NCI-H774 (cell line): ENCODE measurements at places on chromosomes 16 and 17.

GRCh38 chr16:2840914-2841313 lies 10.8 kb downstream of the ZG16B start:
- no peak for DNase-seq

DNA sequence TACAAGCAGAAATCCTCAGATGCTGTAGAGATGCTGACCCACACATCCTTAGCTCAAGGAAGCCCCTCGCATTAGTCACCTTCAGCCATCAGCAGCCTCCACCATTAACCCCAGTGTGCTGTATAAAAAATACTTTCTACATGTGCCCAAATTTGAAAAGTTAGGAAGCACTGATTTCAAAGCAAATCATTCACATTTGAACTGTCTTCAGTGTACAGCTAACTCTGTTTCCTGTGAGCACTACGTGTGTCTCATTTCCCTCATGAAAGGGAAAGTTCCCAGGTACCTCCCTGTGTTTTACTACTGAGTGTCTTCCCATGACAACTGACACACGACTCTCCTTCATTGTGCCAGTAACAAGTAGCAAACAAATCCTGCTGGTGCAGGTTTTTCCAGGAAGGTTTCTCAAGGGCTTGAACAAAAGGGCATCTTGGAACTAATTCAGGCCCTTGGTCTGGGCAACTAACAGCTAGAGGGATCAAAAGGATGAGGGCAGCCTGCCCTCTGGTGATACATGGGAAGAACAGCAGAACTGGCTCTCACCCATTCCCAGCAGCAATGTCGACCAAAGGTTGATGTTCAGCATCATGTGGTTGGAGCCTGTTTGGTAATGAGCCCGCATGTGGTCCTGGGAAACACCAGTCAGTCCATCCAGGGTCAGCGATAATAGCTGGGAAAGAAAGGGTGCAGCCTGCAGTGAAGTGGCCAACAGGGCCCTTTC lies 4.0 kb downstream of the SLC35B1 start:
- no peak for DNase-seq

DNA sequence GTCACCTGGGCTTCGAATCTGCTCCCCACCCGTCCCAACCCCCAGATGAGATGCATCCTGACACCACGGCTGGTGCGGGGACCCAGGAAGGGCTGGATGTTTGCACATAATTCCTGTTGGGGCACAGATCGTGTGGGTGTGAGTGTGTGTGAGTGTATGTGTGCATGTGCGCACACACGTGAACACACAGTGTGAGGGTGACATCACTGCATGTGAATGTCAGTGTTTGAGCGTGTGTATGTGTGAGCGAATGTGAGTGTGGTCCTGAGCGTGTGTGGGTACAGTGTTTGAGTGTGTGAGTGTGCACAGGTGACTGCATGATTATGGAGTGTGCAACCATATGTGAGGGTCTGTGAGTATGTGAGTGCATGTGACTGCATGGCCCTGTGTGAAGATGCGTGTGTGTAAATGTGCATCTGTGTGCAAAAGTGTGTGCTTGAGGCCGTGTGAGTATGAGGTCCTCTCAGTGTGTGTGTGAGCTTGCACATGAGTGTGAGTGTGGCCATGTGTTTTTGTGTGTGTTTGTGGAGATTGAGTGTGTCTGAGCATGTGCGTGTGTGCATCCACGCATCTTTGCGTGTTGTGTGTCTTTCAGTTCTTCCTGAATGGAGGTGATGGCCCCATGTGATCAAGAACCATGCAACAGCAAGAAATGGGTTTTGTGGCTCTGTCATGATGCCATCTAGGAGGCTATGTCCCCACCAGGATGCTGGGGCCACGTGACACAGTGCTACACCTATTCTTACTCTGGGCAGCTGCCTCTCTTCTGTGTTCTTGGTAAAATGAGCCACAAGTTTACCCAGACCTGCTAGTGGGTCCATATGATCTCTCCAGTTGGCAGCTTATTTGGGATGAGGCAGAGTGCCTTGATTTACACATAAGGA lies 70.5 kb upstream of the GCSH start:
- DNase-seq, result no peak

- DNase-seq, result no peak
Measured at GRCh38 chr16:31477220-31478216, 5.4 kb upstream of the SLC5A2 start.

DNA sequence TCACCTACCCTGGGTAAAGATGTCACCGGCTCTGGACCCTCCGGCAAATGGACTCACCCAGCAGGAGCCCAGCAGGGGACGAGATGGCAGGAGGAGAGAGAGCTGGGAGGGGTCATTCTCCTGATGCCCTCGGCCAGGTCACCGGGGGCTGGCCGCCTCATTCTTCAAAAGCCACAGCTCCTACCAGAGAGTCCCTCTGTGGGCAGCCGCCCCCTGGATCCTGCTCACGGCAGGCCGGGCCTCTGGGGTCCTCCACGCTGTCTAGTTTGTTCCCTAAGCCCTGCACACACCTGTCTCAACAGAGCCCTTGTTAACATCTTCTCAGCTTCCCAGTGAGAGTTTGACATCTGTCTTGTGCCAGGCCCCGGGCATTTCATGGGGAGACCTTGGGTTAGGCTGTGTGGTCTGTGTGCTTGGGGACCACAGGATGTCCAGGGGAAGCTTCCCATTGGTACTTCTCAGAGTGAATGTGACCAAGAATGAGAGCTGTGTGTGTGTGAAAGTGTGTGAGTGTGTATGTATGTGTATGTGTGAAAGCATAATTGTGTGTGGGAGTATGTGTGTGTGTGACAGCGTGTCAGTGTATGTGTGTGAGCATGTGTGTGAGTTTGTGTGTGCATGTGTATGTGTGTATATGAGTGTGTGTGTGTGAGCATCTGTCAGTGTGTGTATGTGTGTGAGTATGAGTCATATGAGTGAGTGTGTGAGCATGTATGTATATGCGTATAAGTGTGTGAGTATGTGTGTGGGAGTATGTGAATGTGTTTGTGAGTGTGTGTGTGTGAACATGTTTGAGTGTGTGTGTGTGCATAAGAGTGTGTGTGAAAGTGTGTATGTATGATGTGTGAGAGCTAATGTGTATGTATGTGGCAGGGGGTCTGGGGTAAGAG lies 65.5 kb upstream of the BCO1 start:
- no peak for DNase-seq

GRCh38 chr16:56332464-56333079 lies 92.8 kb downstream of the AMFR start:
- DNase-seq, result no peak

DNA sequence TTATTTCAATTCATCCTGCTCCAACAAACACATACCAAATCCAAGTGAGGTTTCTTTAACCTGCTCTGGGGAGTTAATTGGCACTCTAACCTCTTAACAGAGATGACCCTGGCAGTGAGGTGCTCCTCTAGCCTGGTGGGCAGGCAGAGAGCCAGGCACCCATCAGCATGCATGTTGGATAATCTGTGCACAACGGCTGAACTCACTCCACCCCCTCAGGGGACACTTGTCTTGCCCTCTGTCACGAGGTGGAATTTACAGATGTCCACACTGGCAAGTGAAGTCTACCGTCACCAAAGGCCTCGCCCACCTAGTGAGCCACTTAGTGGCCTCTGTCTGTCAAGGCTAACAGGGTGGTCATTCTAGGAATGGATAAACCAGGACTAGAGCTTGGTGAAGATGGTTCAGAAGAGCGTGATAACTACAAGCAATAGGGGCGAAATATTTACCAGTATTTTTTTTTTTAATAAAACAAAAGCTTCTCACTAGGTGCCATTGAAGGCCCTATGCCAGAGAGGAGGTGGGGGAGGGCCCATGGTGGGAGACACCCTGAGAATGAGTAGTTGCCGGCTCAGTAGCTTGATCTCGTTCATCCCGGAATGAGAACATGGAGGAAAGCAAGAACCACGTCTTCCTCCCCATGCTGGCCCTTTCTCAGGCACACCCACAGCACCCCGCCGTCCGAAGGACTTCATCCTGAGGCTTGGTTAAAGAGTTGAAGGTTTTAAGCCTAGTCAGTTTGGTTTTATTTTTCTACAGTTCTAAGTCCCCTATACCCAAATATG lies 25.2 kb downstream of the PLD6 start:
- no peak for DNase-seq
